ENCODE measurements at places on chromosomes 1 and 21.

DNA sequence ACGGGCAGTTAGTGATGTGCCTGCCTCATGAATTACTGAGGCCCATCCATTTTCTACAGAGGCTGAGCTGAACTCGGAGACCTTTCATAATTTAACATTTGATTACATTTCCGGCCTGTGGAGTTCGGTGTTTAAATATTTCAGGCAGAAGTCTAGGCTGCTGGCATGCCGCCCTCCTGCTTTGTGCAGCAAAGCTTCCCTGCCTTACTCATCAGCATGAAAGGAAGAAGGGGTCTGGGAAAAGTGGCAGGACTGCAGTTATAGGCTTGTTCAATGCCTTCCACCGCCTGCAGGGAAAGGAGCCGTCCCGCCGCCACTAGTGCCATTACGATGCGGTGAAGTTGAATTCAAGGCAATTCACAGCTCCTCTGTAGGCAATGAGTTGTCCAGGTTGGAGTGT, 527.9 kb downstream of the NPHP4 start:
- no peak for DNase-seq

DNA sequence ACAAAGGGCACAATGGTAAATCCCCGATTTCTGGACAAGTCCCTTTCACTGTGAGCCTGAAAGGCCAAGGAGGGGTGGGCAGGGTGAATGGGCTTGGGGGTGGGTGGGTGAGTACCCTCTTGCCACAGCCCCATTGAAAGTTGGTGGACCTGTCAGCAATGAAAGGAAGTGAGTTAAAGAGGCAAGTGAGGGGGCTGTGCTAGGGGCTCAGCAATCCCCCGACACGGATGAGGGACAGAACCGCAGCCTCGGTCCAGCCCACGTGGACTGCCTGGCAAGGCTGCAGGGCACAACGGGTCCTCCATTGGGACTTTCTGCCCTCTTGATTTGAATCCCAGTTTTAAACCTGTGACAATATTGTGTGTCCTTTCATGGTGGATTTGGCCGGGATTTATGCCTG, 255.3 kb downstream of the FOXD2 start:
- no peak for DNase-seq

- no peak for DNase-seq
Measured at GRCh38 chr1:51729824-51730301, 113.0 kb downstream of the OSBPL9 start.

DNA sequence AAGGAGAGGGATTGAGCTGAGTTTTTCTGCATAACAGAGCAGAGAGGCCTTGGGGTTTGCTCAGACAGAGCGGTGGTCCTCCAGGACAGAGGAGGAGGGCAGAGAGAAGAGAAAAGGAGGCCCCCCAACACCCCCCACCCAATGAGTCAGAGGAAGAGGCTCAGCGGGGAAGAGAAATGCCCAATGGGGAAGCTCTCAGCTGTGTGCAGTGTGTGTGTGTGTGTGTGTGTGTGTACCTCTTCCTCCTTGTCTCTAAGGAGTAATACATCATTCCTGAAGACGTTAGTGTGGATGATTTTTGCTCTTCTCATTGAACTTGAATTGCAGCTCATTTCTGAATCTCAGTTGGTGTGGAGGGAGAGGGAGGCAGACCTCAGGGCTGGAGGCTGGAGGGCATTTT, 8.7 kb downstream of the TMPRSS3 start:
- no peak for DNase-seq

GRCh38 chr1:202710070-202711045, at the start of gene SYT2:
Gene SYT2 (minus strand): TSS chr1:202710454. CDS start chr1:202605772, 104,682 bp downstream.
- no peak for DNase-seq

GRCh38 chr1:6731905-6732304, 30.3 kb upstream of the DNAJC11 start:
- no peak for DNase-seq

DNA sequence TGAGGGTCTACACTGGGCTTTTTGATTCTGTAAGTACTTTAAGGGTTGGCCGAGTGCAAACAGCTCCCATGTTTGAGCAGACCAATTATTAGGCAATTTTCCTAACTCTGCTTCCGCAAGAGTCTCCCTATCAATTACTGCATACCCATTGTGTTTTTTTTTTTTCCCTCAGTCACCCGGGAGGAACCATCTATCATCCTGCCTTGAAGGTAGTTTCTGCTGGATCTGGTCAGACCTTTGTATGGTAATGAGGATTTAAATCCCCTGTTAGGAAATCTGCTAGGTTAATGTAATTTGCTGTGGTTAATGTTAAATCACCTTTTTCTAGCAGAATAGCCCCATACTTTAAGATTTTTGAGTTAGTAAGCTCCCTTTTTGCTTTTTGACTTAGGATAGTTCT, 40.8 kb upstream of the WARS2 start:
- DNase-seq: no peak

DNA sequence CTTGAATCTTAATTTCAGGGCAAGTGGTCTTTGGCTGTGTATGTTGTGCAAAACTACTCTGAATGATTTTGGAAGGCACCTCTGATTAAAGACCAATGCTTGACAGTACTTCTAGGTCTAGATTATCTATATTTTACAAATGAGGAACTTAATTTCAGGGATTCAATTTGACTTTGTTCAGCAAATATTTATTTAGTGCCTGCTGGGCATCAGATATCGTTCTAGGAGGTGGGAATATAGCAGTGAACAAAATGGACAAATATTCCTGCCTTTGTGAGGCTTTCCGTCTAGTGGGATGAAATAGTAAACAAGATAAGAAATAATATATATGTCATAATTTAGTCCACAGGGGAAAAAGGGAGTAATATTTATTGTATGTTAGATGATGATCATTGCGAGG, 4.7 kb downstream of the ZNF326 start:
- DNase-seq: no peak

- no peak for DNase-seq
Measured at GRCh38 chr1:55611123-55611522, 396.0 kb upstream of the USP24 start.

DNA sequence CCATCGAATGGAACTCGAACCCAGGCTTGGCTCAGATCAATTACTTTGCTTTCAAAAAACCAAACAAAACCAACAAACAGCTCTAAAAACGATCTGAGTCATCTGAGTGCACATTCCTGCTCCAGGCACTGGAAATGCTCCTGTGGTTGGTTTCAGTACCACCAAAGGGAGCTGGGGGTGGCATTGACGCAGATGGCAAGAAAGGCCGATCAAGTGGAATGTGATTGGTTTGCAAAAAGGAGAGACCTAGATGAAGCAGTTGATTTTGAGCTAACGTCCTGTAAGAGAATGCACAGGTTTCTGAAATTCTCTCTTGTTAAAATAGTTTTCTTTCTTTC, 39.5 kb downstream of the PIK3CD start:
- no peak for DNase-seq

GRCh38 chr21:45965084-45965809, 16.3 kb upstream of the COL6A1 start:
- no peak for DNase-seq

DNA sequence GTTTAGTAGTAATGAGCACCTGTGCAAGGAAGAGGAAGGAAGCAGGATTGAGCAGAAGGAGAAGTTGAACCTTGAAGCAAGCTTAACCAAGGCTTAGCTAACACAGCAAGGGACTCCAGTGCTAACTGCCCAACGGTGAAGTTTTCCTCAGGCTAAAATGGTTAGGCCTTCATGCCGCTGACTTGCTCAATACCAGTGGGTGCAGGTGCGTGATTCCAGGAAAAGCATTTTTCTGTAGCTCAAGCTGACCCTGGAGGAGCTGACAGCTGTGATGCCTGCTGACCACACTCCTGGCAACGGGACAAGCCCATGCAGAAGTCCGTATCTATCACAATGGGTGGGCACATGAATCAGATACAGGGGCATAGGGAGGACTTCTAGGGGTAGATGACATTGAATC, 76.5 kb upstream of the FGGY start:
- no peak for DNase-seq

GRCh38 chr21:43816611-43817071, 27.3 kb downstream of the RRP1 start:
- no peak for DNase-seq

GRCh38 chr1:198776602-198777029, 137.8 kb downstream of the PTPRC start:
- DNase-seq: no peak

DNA sequence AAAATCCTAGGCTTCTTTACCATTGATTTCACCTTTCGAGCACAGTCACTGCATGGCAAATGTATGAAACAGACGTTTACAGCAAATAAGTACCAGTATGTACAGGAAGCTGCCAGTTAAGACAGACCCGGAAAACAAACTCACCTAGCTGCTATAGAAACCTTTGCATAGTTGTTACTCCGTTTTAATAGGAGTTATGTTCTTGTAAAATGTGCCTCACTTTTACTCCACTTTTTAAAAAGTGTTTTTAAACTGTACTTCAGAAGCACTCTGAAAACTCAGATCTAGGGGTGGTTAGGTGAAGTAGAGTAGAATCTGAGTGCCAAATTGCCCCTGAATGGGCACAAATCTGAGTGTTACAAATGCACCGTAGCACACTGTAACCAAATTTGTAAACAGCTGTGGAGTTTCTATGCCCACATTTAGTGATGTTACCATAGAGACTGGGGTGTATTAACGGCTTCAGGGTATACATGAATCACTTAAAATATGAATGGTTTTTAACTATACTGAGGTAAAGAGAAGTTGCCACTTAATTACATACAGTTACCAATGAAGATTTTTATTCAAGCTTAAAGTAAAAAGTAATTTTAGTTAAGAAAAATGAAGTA, 30.7 kb downstream of the CNIH4 start:
- no peak for DNase-seq

GRCh38 chr1:177210071-177210470, 39.3 kb downstream of the BRINP2 start:
- no peak for DNase-seq

- no peak for DNase-seq
Measured at GRCh38 chr1:98045211-98045766, 124.5 kb upstream of the DPYD start.

DNA sequence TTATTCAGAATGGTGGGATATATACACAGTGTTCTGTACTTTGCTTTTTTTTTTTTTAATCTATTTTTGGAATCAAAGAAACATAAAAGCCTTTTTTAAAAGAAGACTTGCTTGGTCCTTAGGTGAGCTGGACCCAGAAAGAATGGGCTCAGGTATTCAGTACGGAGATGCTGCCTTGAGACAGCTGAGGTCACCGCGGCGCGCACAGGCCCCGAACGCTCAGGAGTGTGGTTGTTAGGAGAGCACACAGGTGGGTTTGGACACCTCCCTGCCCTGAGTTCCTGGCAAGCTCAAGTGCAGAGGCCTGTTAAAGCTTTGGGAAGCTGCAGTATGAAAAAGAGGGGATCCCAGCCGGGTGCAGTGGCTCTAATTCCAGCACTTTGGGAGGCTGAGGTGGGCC, 31.8 kb downstream of the RAB4A start:
- no peak for DNase-seq

Data from T-helper 9 cell (primary cell).